ENCODE measurements at places on chromosomes 6 and 20.

DNA sequence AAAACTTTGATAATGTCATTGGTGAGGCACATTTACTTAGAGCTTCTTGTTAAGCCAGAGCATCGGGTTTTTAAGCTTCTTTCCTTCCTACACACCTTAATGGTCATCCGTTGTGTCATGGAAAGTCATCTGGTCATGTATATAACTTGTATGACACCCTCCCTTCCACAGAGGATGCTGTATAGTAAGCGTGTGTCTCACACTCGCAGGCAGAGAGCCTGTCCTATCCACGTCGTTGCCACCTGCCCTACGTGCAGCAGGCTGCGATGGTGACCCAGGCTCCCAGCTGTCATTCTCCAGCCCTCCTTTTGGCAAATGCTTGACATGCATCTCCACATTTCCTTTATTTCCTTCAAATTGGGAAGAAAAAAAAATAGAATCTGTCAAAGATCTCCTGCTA lies 85.6 kb downstream of the MYB start:
- DNase-seq = peak; percentile 66

GRCh38 chr20:25389401-25389857 lies 1.2 kb downstream of the ABHD12 start:
- no peak for DNase-seq

GRCh38 chr6:111874025-111874415 lies 768 bp upstream of the FYN start:
- DNase-seq = peak; percentile 62

DNA sequence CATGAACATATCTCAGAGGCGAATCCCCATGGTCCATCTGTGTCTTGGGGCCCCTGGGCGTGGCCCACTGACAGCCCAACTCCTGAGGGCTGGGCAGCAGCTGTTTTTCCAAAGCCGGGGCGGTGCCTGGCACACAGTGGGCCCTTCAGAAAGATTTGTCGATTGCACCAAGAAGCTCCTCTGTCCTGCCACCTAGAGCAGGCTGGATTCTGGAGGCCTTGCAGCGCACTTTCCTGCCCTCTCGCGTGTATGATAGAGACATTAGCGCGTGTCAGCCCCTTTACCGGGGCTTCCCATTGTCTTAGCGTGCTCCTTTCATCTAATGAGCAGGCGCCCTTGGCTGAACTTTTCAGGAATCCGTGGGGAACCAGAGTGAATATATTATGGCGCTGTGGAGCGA lies 45.4 kb downstream of the CDH4 start:
- DNase-seq = no peak

DNA sequence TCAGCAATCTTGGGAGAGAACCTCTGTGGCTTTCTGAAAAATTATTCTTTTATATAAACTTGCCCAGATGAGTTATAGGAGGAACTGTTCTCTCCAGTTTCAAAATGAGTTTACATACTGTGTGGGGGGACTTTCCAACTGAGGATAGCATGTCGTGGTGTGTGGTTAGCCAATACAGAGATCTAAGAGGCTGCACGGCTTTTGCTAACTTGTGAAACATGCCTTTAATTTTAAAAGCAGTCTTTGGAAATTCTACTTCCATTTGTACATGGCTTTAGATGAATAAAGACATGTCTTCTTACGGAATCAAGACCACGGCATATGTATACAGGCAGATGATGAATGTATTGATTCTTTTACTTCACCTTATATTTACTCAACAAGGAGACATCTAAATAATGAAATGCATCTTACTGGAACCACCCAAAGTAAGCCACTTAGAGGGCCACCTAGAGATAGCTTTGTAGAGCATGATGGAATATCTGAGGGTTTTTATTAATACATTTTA lies 39.8 kb downstream of the HIVEP1 start:
- DNase-seq = no peak

GRCh38 chr20:43903953-43904826 lies 10.5 kb upstream of the TOX2 start:
- no peak for DNase-seq

- no peak for DNase-seq
These were observed 38.6 kb upstream of the HSF2 start for GRCh38 chr6:122360809-122361208.

GRCh38 chr20:16930656-16931055 lies 182.5 kb downstream of the OTOR start:
- DNase-seq = no peak

DNA sequence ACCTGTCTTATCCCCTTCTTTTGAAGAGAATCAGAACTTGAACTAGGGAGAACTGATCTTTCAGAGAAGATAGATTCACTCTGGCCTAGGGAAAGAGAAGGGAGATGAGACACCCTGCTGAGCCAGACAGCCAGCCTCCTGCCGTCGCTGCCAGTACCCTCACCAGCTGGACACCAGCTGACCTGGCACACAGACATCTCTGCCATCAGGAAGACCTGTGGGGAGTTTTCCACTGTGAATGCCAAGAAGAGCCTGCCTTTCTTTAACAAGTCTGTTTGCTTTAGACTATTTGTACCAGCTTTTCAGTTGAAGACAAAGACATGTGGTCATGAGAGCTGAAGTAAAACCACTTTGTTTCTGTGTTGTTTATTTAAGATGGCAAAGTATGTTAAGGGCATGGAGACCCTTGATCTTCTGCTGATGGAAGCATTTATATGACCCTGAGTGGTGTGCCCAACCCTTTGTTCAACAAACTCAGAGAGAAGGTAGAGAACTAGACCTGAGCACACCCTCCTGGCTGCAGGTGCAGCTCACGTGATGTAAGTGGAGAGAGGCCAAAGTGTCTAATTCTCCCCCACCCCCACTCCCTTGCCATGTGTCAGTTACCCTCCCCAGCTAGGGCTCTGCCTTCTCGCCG lies 82.3 kb upstream of the SLC24A3 start:
- peak; percentile 62 for DNase-seq

GRCh38 chr6:3449750-3450305 lies 7.0 kb downstream of the SLC22A23 start:
- no peak for DNase-seq

GRCh38 chr6:129638055-129638684 lies 71.8 kb downstream of the ARHGAP18 start:
- no peak for DNase-seq

DNA sequence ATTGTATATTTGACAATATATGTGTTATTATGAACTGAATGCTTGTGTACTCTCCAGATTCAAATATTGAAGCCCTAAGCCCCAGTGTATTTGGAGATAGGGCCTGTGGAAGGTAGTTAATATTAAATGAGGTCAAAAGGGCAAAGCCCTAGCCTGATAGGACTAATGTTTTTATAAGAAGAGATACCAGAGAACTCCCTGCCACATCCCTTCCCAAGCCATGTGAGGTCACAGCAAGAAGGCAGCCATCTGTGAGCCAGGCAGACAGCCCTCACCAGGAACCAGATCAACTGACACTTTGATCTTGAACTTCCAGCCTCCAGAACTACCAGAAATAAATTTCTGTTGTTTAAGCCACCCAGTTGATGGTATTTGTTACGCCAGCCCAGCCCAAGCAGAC lies 36.4 kb upstream of the FBXL4 start:
- DNase-seq = no peak

DNA sequence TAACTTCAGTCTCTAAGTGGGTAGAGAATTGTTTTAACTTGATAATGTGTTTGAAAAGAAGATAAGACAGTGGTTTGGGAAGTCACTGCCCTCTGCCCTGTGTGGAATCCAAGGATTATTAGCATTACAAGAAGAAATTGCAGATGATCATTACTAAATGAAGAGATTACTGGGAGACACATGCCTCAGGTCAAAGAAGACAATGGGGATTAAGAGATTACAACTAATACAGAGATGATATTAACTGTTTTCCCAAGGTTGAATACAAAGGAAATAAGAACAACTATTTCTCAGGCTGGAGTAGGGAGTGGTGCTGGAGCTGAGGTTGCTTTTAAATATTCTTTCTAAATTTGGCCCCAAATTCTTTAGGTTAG lies 166.0 kb downstream of the TRMT11 start:
- DNase-seq = no peak

- DNase-seq = no peak
These were observed 16.0 kb downstream of the MYH7B start for GRCh38 chr20:34971561-34972235.

- DNase-seq = no peak
These were observed 158.3 kb downstream of the BMP2 start for GRCh38 chr20:6925744-6926278.

GRCh38 chr6:147689398-147689797 lies 180.9 kb downstream of the SAMD5 start:
- no peak for DNase-seq

DNA sequence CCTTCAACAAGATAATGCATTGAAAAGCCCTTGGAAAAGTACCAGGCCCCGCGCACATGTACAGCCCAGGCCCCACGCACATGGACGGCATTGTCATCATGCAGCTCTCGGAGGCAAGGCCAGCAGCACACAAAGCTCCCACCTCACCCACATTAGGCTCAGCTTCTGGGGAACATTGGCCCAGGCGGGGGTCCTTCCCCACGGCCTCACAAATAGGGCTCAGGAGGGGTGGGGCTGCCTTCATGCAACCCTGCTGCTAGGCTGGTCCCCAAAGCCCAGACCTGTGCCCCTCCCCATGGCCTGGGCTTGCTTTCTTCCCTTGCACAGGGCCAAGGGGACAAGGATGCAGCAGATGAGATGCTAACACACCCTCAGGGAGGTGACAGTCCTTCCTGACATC lies 26.7 kb downstream of the NPEPL1 start:
- DNase-seq = no peak

- no peak for DNase-seq
These were observed 262.5 kb downstream of the CDH26 start for GRCh38 chr20:60220706-60221105.

- DNase-seq = no peak
These were observed 27.8 kb upstream of the SYNDIG1 start for GRCh38 chr20:24441661-24442060.

GRCh38 chr20:61757678-61758563 lies 307.8 kb downstream of the TAF4 start:
- DNase-seq = no peak

- peak; percentile 31 for DNase-seq
These were observed 310.4 kb downstream of the TFAP2B start for GRCh38 chr6:51129043-51129442.

GRCh38 chr6:133376743-133377142 lies 135.6 kb downstream of the EYA4 start:
- no peak for DNase-seq

- no peak for DNase-seq
These were observed 66.7 kb upstream of the FYN start for GRCh38 chr6:111939902-111940301.

DNA sequence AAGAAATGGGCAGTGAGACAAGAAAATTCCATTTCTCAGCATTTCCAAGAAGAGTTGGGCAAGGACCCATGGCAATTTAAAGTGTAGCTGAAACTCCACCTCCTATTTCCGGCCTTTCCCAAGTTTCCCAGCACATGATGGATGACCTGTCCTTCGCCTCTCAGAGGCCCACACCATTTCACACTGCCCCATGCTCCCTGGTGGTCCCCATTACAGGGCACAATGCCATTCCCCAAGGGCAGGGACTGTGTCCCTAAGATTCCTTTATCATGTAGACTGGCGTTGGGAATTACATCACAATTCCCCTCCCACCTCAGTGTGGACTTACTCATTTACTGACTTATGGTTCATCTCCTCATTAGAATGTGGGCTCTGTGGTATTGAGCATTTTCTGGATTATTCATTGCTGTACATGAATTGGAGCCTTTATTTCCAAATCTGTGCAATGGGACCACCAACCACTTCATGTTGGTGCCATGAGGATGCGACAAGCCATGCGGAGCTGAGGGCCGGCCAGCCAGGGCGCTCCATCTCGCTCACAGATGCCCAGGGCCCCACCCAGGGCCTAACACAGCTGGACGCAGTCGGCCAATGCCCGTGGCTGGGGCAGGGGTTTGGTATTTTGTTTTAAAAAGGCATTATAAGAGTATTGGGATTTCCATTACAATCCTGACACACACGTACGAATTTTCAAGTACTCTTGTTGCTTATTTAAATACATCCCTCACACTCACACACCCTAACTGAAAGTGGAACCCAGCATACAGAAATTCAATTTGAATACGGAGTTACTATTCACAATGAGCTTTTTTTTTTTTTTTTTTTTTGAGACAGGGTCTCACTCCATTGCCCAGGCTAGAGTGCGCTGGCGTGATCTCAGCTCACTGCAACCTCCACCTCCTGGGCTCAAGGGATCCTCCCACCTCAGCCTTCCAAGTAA lies 5.4 kb downstream of the ACSS1 start:
- no peak for DNase-seq

GRCh38 chr6:170136541-170137175 lies 154.2 kb downstream of the DLL1 start:
- no peak for DNase-seq

DNA sequence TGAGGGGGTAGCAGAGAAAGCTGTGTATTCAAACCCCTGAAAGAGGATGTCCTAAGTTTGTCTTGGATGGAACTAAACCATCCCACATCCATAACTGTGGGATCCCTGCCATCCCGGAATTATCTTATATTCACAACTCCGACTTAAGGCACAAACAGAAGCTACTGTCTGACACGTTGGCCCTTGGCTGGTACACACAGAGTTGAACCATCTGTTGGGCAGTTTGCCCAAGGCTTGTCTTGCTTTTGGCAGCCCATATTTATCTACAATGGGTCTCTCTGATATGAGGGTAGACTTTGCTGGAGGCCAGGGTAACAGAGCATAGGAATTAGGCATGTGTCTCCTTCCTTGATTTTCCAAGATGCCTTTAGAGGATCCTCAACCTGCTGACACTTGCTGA lies 116.6 kb upstream of the PROKR2 start:
- no peak for DNase-seq

DNA sequence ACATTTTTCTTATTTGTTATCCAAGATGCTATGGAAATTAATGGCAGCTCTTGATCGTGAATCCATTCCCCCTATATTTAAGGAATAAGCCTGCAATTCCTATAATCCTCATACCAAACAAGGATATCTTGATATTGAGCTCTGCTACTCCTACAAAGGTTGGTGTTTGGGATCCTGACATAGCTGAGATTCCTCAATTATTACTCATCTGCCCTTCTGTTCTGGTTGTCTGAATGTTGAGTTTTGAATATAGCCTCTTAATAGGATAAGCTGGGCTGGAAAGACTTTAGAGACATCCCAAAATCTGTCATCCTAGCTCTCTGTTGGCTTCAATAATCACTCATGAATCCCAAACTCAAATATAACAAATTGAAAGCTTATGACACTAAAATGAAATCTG lies 49.9 kb downstream of the CLIC5 start:
- DNase-seq = no peak

- DNase-seq = no peak
These were observed 70.9 kb downstream of the SCAND1 start for GRCh38 chr20:35883336-35883777.

GRCh38 chr6:165660857-165661663 lies 2.0 kb downstream of the PDE10A start:
- DNase-seq = no peak

DNA sequence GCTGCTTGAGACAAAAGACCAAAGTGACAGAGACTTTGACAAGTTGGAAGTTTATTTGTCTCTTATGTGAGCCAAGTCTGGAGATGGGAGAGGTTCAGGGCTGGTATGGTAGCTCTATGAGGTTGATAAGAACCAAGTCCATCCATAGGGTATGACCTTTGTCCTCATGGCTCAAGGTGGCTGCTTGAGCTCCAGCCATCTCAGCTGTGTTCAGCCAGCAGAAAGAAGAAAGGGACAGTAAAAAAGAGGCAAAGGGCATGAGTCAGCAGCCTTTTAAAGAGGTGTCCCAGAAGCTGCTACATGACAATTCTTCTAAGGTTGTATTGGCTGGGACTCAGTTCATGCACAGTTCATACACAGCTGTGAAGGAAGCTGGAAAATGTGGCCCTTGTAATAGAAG lies 49.0 kb downstream of the CD40 start:
- no peak for DNase-seq

- no peak for DNase-seq
These were observed 863.0 kb upstream of the GJE1 start for GRCh38 chr6:141269684-141270083.

GRCh38 chr20:24102749-24103333 lies 114.3 kb upstream of the GGTLC1 start:
- DNase-seq = no peak

Measured in NCI-H774 (cell line).